Epithelial cell of umbilical artery (primary cell): ENCODE measurements at places on chromosomes 5 and 9. TPM values are rescaled to one million over a fixed set of nuclear protein-coding genes. Genes with fewer than 3 reads are reported as not detected.

CTNND2 gene
- not detected in 2 replicates for total RNA-seq

DAB2 gene
- 76.0 and 119 TPM in 2 replicates for total RNA-seq

TUSC1 gene
- 18.8 and 19.2 TPM in 2 replicates for total RNA-seq

SELENOP gene
- 0.65 and 2.7 TPM in 2 replicates for total RNA-seq

SHC3 gene
- total RNA-seq, result 1.4 and 1.9 TPM in 2 replicates

EIF4E1B gene
- total RNA-seq, result not detected in 2 replicates

GTF2H2C gene
- 32.5 and 50.6 TPM in 2 replicates for total RNA-seq

C5orf52 gene
- not detected in 2 replicates for total RNA-seq

C9orf43 gene
- 0.15 and 0.32 TPM in 2 replicates for total RNA-seq

ZNF608 gene
- 3.2 and 12.2 TPM in 2 replicates for total RNA-seq

NUTM2F gene
- not detected in 2 replicates for total RNA-seq

TMOD1 gene
- total RNA-seq, result 1.9 and 3.0 TPM in 2 replicates

PDE6A gene
- not detected in 2 replicates for total RNA-seq

HAND1 gene
- not detected in 2 replicates for total RNA-seq

NR4A3 gene
- under 0.01 TPM in 2 replicates for total RNA-seq

SLC45A2 gene
- total RNA-seq, result not detected in 2 replicates

SPARC gene
- 702 and 1,012 TPM in 2 replicates for total RNA-seq

CCDC112 gene
- total RNA-seq, result 6.7 and 10.1 TPM in 2 replicates

HTR4 gene
- total RNA-seq, result not detected in 2 replicates

LECT2 gene
- not detected in 2 replicates for total RNA-seq

FOXI1 gene
- not detected in 2 replicates for total RNA-seq

PDCD1LG2 gene
- 12.0 and 20.8 TPM in 2 replicates for total RNA-seq

FRMD3 gene
- total RNA-seq, result 0.76 and 5.8 TPM in 2 replicates
